ENCODE measurements at places on chromosomes 4 and X.

DNA sequence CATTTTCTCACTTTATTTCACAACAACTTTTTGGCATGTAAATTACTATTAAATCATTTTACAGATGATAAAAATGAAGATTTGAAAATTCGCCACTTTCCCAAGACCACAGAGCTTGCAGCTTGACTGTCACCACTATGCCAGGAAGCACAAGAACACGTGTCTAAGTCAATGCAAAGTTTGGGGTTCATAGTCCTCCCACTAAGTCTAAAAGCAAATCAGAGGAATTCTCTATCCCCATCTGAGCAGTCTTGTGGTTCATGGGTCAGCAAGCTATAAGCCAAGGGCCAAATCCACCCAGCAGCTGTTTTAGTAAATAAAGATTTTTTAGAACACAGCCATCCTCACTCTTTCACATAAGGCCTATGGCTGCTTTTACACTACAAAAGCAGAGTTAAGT is 833.3 kb upstream of the INTU start:
- no peak for DNase-seq

- DNase-seq, result no peak
Measured at GRCh38 chr4:36785973-36786372, 458.6 kb upstream of the NWD2 start.

DNA sequence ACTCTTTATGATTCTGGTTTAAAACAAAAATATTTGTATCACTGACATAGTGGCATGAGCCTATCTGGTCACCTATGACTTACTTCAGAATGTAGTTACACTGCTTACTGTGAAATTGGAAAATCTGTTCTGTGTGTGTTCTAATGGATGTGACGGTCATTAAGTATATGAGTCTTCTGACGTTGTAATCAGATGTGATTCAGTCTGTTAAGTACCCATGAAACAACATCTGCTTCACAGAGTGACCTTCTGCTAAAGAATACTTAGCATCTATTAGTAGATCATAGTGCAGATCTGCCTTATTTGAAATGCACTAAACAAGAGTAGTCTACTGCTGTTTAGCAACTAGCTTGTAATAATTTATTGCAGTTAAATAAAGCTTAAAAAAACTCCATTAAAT is 317.1 kb downstream of the DCTD start:
- DNase-seq, result no peak

- no peak for DNase-seq
Measured at GRCh38 chr4:26489101-26489985, 941 bp downstream of the CCKAR start.

GRCh38 chrX:131734621-131735020 is 190.7 kb downstream of the OR13H1 start:
- no peak for DNase-seq

GRCh38 chrX:123339221-123339905 is 155.3 kb downstream of the GRIA3 start:
- DNase-seq, result no peak

Measured in left hindlimb (tissue), 1 donor.